Muscle of leg (tissue), 16 donors: ENCODE measurements at places on chromosomes 12 and 14. TPM values are rescaled to one million over a fixed set of nuclear protein-coding genes. Genes with fewer than 3 reads are reported as not detected.
A peak's percentile ranks its signal among the peaks of the same experiment; 100 is the strongest.

GRCh38 chr12:77679686-77680085 is 151.0 kb upstream of the NAV3 start:
- no peak overlapping the region for H3K27ac ChIP-seq
- H3K4me1 ChIP-seq: no peaks in the 10 kb centered on the region
- no peak overlapping the region for H3K4me3 ChIP-seq
- no peak for DNase-seq

DNA sequence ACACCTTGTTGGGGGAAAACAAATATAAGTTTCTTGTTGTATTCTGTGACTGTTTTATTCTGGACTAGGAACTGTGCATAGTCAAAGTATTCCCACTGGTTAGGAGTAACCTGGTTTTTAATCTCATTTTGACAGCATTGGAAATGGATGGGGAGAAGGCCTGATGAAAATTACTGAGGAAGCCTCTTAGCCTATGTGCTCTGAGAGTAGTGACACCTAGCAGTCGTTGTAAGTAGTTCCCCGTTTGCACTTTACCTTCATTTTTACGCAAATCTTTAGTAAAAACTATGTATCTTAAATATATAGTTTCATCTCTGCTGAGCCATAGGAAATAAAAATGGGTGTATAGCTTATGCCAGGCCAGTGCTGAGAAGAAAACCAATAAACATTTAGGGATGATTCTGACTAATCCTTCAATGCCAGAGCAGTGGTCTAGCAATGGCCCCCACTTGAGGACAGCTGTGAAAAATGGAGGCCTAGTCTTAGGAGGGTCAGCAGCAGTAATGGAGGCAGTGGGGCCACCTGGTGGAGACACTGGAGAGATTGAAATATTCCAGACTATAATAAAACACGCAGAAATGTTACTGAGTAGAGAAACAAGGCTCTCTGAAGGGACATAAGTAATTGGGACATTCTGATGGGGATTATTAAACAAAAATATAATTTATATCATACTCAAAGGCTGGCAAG is 133.2 kb upstream of the NOVA1 start:
- no peak overlapping the region for H3K4me3 ChIP-seq
- no peaks in the 10 kb centered on the region for H3K36me3 ChIP-seq
- H3K27ac ChIP-seq: no peak overlapping the region
- no peaks in the 10 kb centered on the region for H3K27me3 ChIP-seq
- no peak for DNase-seq

GRCh38 chr12:12088761-12089160 is 18.0 kb downstream of the BCL2L14 start:
- no peak for DNase-seq
- no peaks in the 10 kb centered on the region for H3K36me3 ChIP-seq
- H3K27ac ChIP-seq: no peak overlapping the region
- H3K4me1 ChIP-seq: peaks cover 3% of the 10 kb centered on the region
- H3K4me3 ChIP-seq: no peak overlapping the region
- no peaks in the 10 kb centered on the region for H3K27me3 ChIP-seq

DNA sequence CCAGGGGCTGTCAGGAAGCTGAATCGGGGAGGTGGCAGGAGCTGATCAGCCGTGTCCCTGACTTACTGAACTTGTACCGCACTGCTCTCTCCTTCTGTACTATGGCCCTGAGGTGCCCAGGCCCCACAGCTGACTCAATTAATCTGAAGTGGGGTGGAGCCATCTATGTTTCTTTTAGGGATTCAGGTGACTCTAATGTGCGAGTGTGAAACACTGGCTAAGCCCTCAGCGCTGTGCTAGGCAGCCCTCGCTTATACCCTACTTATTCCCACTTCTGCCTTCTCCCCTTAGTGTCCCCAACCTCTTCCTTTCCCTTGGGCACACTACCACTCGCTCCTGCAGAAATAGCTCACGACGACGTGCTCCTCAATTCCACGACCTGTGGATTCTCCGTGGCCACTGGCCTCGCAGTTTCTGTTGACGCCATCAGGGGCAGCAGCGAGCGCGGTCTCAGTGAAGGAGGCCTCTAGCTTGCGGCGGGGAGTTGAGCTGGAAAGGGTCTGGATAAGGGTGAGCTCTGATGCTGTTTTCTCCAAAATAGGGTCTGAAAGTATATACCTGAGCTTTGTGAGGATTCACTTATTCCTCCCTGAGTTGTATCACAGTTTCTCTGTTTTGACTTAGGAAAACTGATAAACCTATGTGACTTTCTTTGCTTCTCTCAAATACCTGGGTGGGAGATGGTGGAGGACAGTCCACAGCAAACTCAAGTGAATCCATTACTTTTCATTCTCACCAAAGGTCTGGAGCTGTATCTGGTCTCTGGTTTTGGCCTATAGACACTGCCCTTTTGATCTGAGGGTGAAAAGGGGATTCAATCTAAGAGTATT is 167.6 kb downstream of the SLC41A2 start:
- peak; percentile 20 for DNase-seq
- H3K27me3 ChIP-seq: peaks cover 2% of the 10 kb centered on the region
- H3K4me1 ChIP-seq: peaks cover 4% of the 10 kb centered on the region
- H3K4me3 ChIP-seq: no peak overlapping the region
- no peaks in the 10 kb centered on the region for H3K36me3 ChIP-seq

Gene C14orf132
- 14.5 TPM for total RNA-seq

DNA sequence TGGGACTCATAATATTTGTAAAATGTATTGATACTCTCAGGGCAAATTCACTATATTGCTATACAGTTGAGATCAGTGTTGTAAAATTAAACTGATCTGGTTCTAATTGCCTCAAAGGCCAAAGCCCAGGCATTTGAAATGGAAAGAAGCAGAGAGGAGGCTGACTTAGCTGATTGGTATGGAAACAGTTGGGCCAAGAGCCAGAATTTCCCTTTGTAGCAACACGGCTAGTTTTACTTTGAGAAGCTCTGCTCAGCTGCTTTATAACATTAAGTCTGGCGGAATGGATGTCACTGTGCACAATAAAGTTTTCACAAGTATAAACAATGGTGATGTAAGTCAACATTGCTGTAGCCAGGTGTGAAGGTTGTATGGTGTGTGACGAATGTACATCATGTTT is 186.4 kb downstream of the MSRB3 start:
- no peak overlapping the region for H3K27ac ChIP-seq
- DNase-seq: peak; percentile 86
- no peak overlapping the region for H3K4me3 ChIP-seq
- H3K4me1 ChIP-seq: no peaks in the 10 kb centered on the region
- H3K36me3 ChIP-seq: peaks cover 3% of the 10 kb centered on the region
- no peaks in the 10 kb centered on the region for H3K27me3 ChIP-seq

Gene TAS2R20
- 2.5 TPM for total RNA-seq

DNA sequence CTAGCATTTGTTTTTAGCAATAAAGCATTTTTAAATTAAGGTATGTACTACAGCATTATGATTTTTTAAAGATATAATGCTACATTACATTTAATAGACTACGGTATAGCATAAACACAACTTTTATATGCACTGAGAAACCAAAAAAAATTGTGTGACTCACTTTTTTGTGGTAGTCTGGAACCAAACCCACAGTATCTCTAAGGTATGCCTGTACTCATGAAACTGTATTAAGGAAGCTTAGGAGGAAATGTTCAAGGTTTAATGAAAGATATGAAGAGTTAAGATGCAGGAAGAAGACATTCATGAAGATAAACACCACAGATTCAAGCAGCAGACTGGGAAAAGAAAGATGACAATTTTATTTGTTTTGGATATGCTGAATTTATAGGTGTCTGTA is 51.7 kb downstream of the PPP1R12A start:
- no peaks in the 10 kb centered on the region for H3K4me1 ChIP-seq
- no peak overlapping the region for H3K27ac ChIP-seq
- no peaks in the 10 kb centered on the region for H3K36me3 ChIP-seq

- no peaks in the 10 kb centered on the region for H3K4me1 ChIP-seq
- no peaks in the 10 kb centered on the region for H3K27me3 ChIP-seq
- H3K4me3 ChIP-seq: no peak overlapping the region
- H3K36me3 ChIP-seq: no peaks in the 10 kb centered on the region
- H3K27ac ChIP-seq: no peak overlapping the region
Measured at GRCh38 chr14:88698651-88699050, 94.1 kb downstream of the EML5 start.

DNA sequence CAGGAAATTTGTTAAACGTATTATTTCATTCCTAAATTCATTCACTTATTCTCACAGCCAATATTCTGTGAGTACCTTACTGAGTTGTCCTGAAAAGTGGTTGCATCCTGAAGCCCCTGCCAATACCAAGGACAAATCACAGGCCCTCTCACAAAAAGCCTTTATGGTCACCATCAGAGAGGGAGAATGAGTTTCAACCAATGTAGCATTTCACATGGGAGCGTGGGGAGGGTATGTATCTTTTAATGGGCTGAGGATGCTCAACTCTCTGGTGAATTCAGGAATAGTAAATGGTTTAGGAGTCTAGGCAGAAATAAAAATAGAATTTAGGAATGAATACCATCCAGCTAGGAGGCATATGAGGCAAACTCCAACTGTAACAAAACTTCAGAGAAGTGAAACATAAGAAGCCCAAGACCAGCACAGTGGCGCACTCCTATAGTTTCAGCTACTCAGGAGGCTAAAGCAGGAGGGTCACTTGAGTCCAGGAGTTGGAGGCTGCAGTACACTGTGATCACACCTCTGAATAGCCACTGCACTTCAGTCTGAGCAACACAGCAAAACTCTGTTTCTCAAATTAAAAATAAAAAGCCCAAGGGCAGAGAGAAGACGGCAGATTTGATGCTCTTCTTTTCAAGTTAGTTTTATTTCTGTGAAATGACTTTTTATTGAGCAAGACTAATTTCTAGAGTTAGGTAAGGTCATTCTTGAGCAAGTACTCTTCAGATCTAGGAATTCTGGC is 142.7 kb downstream of the HMGA2 start:
- no peak overlapping the region for H3K4me3 ChIP-seq
- H3K27ac ChIP-seq: no peak overlapping the region
- no peaks in the 10 kb centered on the region for H3K4me1 ChIP-seq
- H3K27me3 ChIP-seq: no peaks in the 10 kb centered on the region
- H3K36me3 ChIP-seq: no peaks in the 10 kb centered on the region
- no peak for DNase-seq

GRCh38 chr12:109811624-109811995 is 21.6 kb downstream of the TRPV4 start:
- H3K27ac ChIP-seq: no peak overlapping the region
- no peaks in the 10 kb centered on the region for H3K4me1 ChIP-seq
- no peaks in the 10 kb centered on the region for H3K27me3 ChIP-seq
- DNase-seq: no peak
- H3K36me3 ChIP-seq: no peaks in the 10 kb centered on the region
- H3K4me3 ChIP-seq: no peak overlapping the region

- DNase-seq: no peak
- H3K27ac ChIP-seq: no peak overlapping the region
- H3K4me3 ChIP-seq: no peak overlapping the region
- peaks cover 12% of the 10 kb centered on the region for H3K4me1 ChIP-seq
- H3K36me3 ChIP-seq: no peaks in the 10 kb centered on the region
Measured at GRCh38 chr12:6425590-6426531, 18.9 kb upstream of the CD27 start.

DNA sequence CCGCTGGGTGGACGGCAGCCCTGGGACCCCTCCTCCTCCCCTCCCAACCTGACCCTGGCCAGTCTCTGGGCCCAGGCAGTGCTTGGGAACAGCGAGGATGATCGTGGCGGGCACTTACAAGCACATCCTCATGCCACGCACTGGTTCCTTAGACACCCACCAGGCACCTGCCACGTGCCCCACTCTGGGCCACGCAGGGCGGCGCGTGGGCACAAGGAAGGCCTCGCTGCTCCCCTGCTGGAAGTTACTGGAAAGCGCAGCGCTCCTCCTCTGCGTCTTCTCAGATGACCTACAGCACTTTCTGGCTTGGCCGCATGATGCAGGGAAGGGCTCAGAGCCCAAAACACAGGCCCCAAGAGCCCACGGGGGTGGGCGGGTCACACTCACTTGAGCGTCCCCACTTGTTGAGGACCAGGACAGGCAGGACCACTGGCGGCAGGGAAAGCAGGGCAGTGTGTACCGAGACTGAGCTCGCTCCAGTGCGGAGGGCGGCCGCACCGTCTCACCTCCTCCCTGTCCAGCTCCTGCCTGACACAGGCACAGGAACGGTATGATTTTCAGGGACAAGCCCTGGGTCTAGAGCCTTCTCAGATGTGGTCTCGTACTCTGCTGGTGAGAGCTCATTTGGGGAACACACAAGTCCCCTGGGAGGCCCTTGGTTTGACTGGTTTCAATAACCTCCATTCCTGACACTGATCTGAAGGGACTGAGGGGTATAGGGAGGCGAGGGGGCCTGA is 128.3 kb upstream of the EVL start:
- H3K27ac ChIP-seq: no peak overlapping the region
- H3K4me1 ChIP-seq: no peaks in the 10 kb centered on the region
- H3K27me3 ChIP-seq: no peaks in the 10 kb centered on the region
- H3K36me3 ChIP-seq: peaks cover 40% of the 10 kb centered on the region

GRCh38 chr12:54984658-54985376 is at the start of gene TESPA1:
TSS of gene TESPA1 (minus strand) at chr12:54984762. CDS start at chr12:54974562, 10,200 bp downstream.
- H3K4me1 ChIP-seq: peaks cover 19% of the 10 kb centered on the region
- H3K27ac ChIP-seq: peak within 1 kb of the TSS; percentile 53
- DNase-seq: peak; percentile 85
- no peaks in the 10 kb centered on the region for H3K27me3 ChIP-seq
- H3K36me3 ChIP-seq: no peaks in the 10 kb centered on the region
- no peak within 1 kb of the TSS for H3K4me3 ChIP-seq

DNA sequence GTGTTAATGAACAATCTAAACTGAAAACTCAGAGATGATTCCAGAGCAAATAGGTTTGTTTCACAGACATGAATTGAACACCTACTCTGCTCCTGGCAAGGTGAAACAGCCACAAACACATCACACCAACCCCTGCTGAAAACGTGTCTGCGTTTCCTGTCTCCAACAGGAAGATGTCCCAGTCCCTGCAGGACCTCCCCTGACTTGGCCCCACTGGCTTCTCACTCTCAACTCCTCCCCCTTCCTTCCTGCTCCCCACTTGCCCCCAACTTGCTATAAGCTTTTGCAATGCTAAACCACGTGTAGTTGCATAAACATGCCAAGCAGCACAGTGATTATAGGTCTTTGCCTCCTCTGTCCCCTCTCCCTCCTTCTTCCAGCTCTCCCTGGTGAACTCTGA is 567.6 kb downstream of the BCL11B start:
- H3K27ac ChIP-seq: no peak overlapping the region
- H3K27me3 ChIP-seq: no peaks in the 10 kb centered on the region
- H3K36me3 ChIP-seq: no peaks in the 10 kb centered on the region

DNA sequence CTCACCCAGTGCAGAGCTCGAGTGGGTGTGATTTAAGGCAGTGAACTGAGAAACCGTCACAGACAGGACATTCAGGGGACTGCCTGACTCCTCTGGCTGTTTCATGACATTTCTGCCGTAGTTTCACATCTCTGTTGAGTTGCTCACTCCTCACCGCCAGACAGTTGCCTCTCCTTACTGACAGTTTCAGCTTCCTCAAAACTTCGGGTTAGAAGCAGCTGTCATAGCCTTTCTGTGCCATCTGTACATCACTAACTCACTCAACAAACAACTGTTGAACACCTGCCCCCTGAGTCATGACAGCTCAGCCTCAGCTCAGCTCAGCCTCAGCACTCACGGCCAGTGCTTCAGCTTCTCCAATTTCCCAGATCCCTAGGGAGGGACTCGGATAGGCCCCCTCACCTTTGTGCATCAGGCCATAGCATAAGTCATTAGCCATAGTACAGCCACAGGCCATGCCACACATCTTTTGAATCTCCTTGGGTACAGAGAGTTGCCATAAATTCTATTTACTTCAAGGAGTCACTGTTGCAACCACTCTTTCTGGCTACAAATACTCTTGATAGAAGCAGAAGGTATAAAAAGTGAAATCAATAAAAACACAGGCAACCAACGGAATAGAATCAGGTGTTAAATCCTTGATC is 6.2 kb upstream of the SLC15A4 start:
- H3K4me1 ChIP-seq: peaks cover 14% of the 10 kb centered on the region
- no peak overlapping the region for H3K4me3 ChIP-seq
- DNase-seq: peak; percentile 67
- no peaks in the 10 kb centered on the region for H3K27me3 ChIP-seq
- H3K27ac ChIP-seq: peak overlapping the region; percentile 62
- no peaks in the 10 kb centered on the region for H3K36me3 ChIP-seq

Gene TUBA1A
- 679 TPM for total RNA-seq
